ENCODE measurements at places on chromosomes 1 and 21.

DNA sequence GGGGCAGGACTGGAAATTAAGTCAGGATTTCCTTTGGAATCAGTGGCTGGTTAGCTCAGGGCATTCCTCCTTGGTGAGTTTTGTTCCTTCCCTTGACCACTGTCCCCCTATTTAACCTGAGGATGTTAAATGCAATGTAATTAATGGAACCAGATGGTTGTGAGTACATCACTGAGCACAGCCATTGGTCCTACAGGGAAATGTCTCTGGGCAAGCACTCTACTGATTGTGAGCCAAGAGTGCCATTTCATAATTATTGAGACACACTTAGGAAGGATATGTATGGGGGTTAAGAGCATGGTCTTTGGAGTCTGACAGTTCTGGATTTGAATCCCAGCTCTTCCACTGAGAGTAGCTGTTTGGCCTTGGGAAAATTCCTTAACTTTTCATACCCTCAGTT lies 74.4 kb downstream of the SPAG17 start:
- no peak for DNase-seq

DNA sequence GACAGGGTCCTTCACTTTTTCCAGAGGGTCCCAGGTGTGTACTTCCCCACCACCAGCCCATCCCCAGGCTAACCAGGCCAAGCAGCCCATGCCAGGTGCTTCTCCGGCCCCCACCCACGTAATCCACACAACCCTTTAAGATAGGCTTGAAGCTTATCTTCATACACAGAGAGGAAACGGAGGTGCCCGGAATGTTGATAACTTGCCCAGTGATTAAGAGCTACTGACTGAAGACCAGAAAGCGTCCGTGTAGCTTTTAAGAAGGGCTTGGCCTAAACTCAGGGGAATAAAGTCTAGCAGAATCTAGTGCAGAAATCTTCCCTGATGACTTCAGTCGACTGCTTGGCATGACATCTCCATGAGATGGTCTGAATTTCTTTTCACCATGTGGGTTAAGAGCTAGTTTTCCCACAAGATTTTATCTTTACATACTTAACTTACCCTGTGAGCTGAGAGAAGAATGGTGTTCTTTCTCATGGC lies 138.7 kb downstream of the GALNT2 start:
- no peak for DNase-seq

DNA sequence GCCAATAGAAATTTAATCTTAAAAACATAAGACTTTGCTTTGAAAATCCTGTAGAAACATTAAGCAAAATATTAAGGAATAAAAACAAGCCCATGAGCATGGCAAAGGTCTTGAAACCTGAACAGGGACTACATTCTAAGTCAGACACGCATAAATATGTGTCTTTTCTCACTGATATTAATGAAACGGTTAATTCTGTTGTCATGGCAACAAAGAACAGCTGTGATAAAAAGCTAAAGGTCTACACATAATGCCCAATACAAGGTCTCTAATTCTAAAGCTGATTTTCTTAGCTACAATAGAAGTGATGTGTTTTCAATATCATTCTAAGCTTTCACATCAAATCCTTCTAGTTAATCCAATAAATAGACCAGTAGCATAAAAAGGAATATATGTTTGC lies 331.7 kb downstream of the PTBP2 start:
- DNase-seq: no peak

DNA sequence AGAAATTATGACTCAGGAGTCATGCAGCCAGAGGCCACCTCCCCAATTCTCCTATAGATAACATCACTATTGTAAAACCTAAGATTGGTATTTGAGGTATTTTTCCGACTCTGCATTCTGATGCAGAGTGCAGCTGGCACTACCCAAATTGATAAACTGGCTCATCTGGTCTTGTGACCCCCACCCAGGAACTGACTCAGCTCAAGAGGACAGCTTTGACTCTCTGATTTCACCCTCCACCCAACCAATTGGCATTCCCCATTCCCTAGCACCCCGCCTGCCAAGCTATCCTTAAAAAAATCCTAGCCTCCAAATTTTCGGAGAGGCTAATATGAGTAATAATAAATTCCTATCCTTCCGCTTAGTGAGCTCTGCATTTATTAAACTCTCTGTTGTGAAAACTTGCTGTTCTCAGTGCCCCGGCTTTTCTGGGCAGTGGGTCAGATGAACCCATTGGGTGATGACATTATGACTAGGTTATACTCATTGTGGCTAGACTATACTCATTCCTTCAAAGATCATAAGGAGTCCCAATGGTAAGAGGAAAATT lies 39.4 kb upstream of the EPS15 start:
- no peak for DNase-seq

DNA sequence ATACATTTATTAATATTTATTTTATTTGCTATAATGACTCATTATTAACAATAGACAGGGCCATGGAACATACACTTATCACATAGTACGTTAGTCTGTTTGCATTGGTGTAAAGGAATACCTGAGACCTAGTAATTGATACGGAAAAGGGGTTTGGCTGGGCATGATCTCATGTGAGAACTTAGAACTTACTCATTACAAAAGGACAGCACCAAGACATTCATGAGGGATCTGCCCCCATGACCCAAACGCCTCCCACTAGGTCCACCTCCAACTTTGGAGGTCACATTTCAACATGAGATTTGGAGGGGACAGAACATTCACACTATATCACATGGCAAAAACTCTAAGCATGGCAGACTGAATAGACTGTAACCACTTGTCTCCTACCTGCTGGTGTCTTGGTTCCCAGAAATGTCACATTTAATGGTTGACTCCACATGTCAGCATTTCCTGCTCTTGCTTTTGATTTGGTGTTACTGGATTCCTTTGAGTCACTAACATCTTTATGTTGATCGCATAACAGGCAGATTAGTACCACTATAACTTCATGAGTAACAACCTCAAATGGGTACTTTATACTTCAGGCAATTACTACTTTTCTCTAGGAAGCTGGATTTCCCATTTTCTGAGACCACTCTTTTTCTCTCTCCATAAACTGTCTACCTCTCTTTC lies 3.5 kb upstream of the C1orf116 start:
- no peak for DNase-seq
